Stimulated activated naive CD4-positive, alpha-beta T cell treated with Interleukin-2 at 50 U/mL for 16 hours (primary cell): ENCODE measurements at places on chromosomes 6 and 20.

- DNase-seq, result no peak
Observed at GRCh38 chr6:5828296-5828695, 178.4 kb downstream of the NRN1 start.

GRCh38 chr20:46267108-46268105 is 40.9 kb downstream of the CDH22 start:
- no peak for DNase-seq

GRCh38 chr6:149489967-149490366 is 5.2 kb upstream of the ZC3H12D start:
- no peak for DNase-seq

- no peak for DNase-seq
Observed at GRCh38 chr6:29509239-29509638, 21.5 kb upstream of the MAS1L start.

GRCh38 chr20:46934746-46935287 is 40.2 kb downstream of the EYA2 start:
- no peak for DNase-seq

DNA sequence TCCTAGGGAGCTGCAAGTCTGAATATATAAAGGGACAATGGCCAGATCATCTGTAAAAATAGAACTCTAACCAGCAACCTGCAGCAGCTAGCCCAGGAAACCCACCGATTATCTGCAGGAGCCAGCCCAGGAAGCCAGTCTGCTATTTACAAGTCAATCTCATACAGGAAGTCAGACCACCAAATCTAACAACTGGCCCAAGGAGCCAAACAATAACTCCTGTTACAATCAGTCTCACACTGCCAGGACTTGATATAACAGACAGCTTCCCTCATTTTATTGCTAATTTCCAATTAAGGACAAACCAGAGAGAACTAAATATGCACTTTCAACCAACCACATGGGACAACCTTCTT is 14.4 kb upstream of the RIN2 start:
- no peak for DNase-seq

- DNase-seq, result no peak
Observed at GRCh38 chr6:6164367-6164766, 156.1 kb downstream of the F13A1 start.

GRCh38 chr6:166281104-166281503 is 27.1 kb downstream of the PRR18 start:
- DNase-seq, result no peak

- DNase-seq, result no peak
Observed at GRCh38 chr6:14468647-14469321, 351.2 kb downstream of the CD83 start.

DNA sequence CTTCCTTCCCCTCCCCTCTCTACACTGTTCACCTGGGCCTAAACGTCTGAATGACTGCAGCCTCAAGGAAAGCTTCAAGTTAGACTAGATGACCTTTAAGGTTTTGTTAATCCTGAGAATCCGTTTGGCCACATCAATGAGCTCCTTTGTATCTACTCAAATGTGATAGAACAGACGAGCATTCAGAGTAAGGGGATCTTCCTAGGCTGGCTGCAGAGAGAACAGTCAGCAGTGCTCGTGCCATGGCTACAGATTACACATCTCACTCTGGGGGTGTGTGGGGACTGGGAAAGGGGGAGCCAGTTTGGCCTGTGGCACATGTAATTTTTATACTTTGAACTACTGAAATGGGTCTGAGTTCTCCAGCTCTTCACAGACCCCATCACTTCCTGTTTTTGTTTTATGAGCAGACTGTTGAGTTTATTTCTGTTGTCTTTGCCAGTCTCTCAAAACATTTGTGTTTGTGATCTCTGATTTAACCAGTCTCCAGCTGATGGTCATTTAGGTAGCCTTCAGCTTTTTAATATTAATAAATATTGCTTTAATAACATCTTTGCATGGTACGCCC is 50.9 kb downstream of the KCNS1 start:
- no peak for DNase-seq

DNA sequence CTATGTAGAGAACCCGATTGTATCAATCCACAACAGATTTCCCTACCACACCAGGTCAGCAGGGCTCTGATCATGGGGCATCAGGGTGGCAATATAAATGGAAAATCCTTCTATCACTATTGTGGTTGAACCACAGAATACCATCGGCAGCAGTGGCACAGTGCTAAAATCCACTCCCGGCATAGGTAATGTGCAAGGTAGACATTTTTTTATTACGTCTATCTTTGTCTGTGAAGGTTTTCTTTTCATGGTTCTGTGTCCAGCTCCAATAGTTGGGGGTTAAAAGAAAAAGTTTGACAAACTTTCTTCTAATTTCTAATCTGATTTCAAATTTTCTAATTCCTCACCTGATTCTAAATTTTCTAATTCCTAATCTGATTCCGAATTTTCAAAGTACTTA is 302.7 kb upstream of the PREP start:
- DNase-seq, result no peak

DNA sequence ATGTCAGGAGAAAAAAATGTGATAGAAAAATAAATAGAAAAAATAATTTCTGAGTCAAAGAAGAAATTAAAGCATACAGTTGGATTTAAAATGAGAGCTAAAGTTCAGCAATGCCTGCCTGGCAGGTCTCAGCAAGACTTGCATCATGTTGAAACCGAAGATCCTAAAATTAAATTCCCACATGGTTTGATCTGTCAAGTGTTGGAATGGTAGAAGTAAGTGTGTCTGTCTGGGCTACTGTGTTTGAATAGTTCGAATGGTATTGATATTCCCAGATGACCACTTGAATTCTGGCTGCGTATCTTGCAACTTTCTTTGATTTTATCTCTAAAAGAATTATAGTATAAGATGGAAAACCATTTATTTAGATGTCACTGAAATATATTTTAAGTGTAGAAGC is 1349.6 kb downstream of the EPHA7 start:
- no peak for DNase-seq

- DNase-seq, result no peak
Observed at GRCh38 chr6:159654483-159655098, 38.5 kb downstream of the SOD2 start.

GRCh38 chr6:26205625-26206574 is 118.7 kb downstream of the HFE start:
- no peak for DNase-seq

GRCh38 chr6:122878796-122879195 is 89.7 kb downstream of the SMPDL3A start:
- no peak for DNase-seq

DNA sequence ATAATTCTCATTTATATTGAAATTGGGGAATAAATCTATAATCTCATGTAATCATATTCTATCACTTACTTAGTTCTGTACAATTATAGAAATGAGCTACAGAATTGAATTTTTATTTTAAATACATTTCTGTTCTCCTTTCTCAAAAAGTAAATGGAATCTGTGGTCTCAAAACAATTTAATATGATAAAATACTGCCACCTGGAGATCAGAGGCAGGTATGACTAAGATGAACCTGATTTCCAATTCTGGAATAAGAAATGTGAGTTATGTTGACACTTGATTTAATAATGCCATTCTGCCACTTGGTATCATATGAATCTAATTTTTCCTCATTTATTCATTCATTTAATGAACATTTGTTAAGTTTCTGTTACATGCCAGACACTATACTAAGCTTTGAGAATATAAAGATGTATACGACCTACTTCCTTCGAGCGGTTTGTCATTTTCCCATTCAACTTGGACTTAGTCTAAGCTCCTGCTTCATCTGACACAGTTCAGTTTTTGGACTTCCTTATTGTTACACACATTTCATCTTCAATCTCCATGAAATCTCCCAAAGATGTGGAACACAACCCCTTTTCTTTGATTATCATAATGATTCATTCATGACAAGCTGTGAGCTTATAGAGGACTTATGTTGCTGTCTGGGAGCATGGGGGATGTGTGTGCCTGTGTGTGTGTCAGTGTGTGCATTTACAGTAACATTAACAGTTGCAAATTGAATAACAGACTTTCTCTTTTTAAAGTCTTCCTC is 7.5 kb upstream of the CCDC28A start:
- DNase-seq, result no peak

- no peak for DNase-seq
Observed at GRCh38 chr6:97459986-97460385, 177.0 kb upstream of the MMS22L start.

- no peak for DNase-seq
Observed at GRCh38 chr6:49839957-49840356, 26.4 kb downstream of the CRISP1 start.

DNA sequence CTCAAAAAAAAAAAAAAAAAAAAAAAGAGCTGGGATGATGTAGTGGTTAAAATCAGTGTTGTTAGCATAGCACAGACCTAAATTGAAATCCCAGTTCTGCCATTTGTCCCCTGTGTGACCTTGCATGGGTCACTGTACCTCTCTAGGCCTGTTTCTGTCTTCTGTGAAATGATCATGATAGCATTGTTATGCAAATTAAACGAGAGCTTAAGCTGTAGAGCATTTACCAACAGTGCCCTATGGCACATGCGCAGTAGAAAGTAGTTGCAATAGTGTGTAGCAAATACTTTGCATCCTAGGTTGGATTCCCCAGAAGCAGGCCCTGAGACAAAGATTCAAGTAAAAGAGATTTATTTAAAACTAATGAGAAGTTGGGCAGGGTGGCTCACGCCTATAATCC is 7.3 kb downstream of the PSORS1C2 start:
- DNase-seq, result no peak

DNA sequence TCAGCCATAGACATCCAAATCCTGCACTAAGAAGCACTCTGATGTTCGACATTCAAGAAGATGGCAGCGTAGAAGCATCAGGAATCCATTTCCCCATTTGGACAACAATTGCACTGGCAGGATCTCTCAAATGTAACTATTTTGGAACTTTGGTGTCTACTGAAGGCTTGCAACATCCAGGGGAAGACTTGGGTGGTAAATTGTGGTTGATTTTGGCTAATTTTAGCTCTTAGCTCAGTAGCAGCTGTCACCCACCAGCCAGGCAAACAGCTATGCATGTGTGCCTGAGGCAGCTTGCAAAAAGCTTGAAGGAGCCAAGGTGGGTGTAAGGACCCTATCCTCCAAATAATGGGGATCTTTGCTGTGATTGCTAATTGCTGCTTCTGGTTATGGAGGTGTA is 35.1 kb upstream of the PPP1R3G start:
- no peak for DNase-seq
